ENCODE measurements at places on chromosomes 1 and 21. TPM values are rescaled to one million over a fixed set of nuclear protein-coding genes. Genes with fewer than 3 reads are reported as not detected.

The FMO4 gene
- 1.6 TPM for polyA plus RNA-seq

The NTMT2 gene
- polyA plus RNA-seq = not detected

The TMEM82 gene
- not detected for polyA plus RNA-seq

The COL8A2 gene
- polyA plus RNA-seq = 2.6 TPM

The CACNA1E gene
- not detected for polyA plus RNA-seq

The AKR7A3 gene
- polyA plus RNA-seq = 0.54 TPM

The S100A8 gene
- polyA plus RNA-seq = not detected

The PLOD1 gene
- 204 TPM for polyA plus RNA-seq

The NPPB gene
- polyA plus RNA-seq = 0.85 TPM

The MMEL1 gene
- 0.16 TPM for polyA plus RNA-seq

The SDC3 gene
- polyA plus RNA-seq = 16.2 TPM

The NMNAT2 gene
- 0.06 TPM for polyA plus RNA-seq

The FABP3 gene
- polyA plus RNA-seq = 0.08 TPM

The MEX3A gene
- 15.1 TPM for polyA plus RNA-seq

The ADAMTS1 gene
- polyA plus RNA-seq = 118 TPM

The RCAN3 gene
- 4.8 TPM for polyA plus RNA-seq

The DCAF6 gene
- 46.1 TPM for polyA plus RNA-seq

The NFASC gene
- polyA plus RNA-seq = 6.0 TPM

The OLFML2B gene
- 5.7 TPM for polyA plus RNA-seq

The GJA8 gene
- not detected for polyA plus RNA-seq

The OPRD1 gene
- polyA plus RNA-seq = 0.07 TPM

The ATP1A2 gene
- polyA plus RNA-seq = 0.07 TPM

The CCDC17 gene
- 0.31 TPM for polyA plus RNA-seq

The DYNLT4 gene
- 0.37 TPM for polyA plus RNA-seq

The PATJ gene
- polyA plus RNA-seq = 2.5 TPM

The NKAIN1 gene
- polyA plus RNA-seq = 0.54 TPM

The AGPAT3 gene
- polyA plus RNA-seq = 40.0 TPM

The PPFIA4 gene
- polyA plus RNA-seq = 4.4 TPM

The RAB25 gene
- polyA plus RNA-seq = not detected

The SPRR2A gene
- polyA plus RNA-seq = not detected

The IL20 gene
- polyA plus RNA-seq = not detected

The EPHA2 gene
- polyA plus RNA-seq = 82.2 TPM

The RSPO1 gene
- not detected for polyA plus RNA-seq

The EDARADD gene
- not detected for polyA plus RNA-seq

The PHTF1 gene
- 10.8 TPM for polyA plus RNA-seq

The DNAJC6 gene
- polyA plus RNA-seq = 2.5 TPM

The CYP4Z1 gene
- polyA plus RNA-seq = not detected

The BARHL2 gene
- polyA plus RNA-seq = not detected

The TMPRSS15 gene
- 0.03 TPM for polyA plus RNA-seq

The MYBPH gene
- not detected for polyA plus RNA-seq

The C1QB gene
- not detected for polyA plus RNA-seq

Measured in SK-N-SH (cell line).